B cell (primary cell): ENCODE measurements at places on chromosomes 6 and 20.

GRCh38 chr6:161973064-161973463 is 699.2 kb upstream of the AGPAT4 start:
- H3K36me3 ChIP-seq: no peaks in the 10 kb centered on the region
- H3K4me1 ChIP-seq: no peaks in the 10 kb centered on the region
- DNase-seq: no peak
- no peak overlapping the region for H3K27ac ChIP-seq

- H3K27ac ChIP-seq: no peak overlapping the region
- peaks cover 13% of the 10 kb centered on the region for H3K36me3 ChIP-seq
- DNase-seq: no peak
- no peak overlapping the region for H3K4me3 ChIP-seq
- H3K27me3 ChIP-seq: no peaks in the 10 kb centered on the region
Measured at GRCh38 chr6:128069188-128069587, 168.3 kb upstream of the THEMIS start.

- H3K36me3 ChIP-seq: no peaks in the 10 kb centered on the region
- H3K27ac ChIP-seq: no peak overlapping the region
- no peaks in the 10 kb centered on the region for H3K27me3 ChIP-seq
- no peak overlapping the region for H3K4me3 ChIP-seq
Measured at GRCh38 chr6:23518294-23518693, 607.7 kb upstream of the NRSN1 start.

DNA sequence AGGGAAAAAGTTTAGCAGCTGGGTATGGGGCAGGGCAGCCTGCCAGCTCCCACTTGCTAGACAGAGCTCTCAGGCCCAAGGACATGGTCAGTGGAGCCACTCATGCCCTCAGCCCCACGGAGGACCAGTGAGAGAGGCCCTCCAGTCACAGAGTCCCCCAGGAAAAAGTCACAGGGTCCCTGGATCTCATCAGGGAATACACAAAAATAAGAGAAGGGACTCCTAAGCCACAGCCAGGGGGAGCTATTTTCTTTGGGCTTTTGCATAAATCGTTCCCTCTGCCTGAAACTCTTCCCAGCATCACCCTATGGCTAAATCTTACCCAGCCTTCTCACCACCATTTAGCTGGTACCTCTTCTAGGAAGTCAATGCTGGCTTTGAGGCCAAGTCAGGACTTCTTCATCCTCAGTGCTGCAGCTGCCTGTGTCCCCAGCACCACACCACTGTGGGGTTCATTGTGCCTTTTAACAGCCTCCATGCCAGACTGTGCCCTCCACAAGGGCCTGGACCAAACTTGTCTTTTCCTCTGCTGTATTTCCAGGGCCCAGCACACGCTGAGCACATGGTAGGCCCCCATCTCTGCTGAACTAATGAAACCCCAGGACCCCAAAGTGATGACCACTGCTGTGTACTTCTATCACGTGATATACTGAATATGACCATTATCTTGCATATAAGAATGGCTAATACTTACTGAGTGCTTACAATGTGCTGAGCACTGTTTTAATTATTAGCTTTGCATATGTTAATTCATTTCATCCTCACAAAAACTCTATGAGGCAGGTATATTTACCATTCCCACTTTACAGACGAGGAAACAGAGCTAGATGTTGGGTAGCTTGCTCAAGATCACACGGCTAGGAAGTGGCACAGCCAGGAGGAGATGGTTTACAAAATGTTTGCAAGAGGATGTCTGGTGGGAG is 2.0 kb downstream of the ZNF335 start:
- H3K36me3 ChIP-seq: peaks cover 44% of the 10 kb centered on the region
- H3K4me3 ChIP-seq: peak overlapping the region; percentile 89
- no peaks in the 10 kb centered on the region for H3K27me3 ChIP-seq

DNA sequence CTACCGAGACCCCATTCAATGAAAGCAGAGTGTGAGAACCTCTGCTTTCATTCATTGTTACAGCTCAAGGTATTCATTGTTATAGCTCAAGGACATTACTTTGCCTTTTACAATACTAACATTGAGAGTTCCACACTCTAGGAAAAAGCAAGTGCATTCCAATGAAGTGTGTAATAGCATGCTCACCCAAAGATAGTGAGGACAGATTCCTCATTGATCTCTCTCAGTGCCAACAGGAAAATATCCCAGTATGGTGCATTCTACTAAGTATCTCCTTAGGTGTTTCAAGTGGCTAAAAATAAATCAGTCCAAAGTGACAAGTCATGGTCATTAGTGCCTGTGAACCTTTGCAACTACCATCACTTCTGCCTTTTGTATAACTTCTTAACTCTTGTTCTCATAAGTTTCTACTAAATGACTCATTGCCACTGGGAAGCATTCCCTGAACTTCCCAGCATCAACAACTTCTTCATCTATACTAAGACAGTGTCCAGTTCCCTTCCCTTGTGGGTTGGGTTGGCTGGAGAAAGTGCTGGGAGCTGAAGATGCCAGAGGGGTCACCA is 140.7 kb upstream of the STXBP5 start:
- H3K4me3 ChIP-seq: no peak overlapping the region
- H3K27me3 ChIP-seq: no peaks in the 10 kb centered on the region

- H3K4me1 ChIP-seq: no peaks in the 10 kb centered on the region
- H3K36me3 ChIP-seq: no peaks in the 10 kb centered on the region
- no peaks in the 10 kb centered on the region for H3K27me3 ChIP-seq
- H3K27ac ChIP-seq: no peak overlapping the region
- no peak overlapping the region for H3K4me3 ChIP-seq
Measured at GRCh38 chr6:24458134-24458533, 31.2 kb downstream of the GPLD1 start.

DNA sequence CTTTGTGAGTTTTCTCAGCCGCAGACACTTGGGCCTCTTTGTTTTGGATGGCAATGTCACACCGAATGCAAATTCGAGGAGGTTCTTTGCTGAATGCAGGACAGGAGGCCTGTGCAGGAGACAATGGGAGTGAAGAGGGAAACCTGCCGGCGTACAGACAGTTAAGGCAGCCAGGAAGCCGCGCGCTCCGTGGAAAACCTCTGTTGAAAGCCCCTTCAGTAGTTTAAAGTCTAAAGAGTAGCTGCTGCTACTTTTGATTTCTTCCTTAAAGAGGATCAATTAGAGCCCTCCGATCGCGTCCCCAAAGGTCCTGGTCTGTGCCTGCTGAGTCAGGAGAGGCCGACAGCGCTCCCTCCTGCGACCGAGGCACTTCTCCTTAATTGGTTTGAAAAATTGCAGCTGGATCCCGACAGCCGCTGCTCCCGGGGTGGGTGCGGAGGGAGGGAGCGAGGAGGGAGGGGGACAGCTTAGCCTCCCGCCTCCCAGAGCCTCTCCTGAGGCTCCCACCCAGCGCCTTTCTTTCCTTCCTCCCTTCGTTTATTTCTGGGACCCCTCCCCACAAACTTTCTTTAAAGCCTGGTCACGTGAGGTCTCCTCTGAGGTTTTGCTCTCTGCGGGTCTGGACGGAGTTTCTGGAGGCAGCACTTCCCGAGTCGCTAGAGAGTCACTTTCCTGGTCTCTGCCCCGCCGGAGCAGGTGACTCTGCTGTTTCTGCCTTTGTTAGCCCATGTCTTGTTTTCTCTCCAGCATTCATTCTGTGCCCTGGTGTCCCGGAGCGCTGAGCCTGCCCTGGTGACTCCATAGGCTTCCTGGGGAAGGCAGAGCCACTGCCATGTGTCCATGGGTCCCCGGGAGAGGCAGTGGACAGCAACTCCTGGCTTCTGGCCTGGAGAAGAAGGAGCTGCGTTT is 22.3 kb upstream of the RPP40 start:
- H3K27me3 ChIP-seq: no peaks in the 10 kb centered on the region
- H3K4me3 ChIP-seq: no peak overlapping the region
- no peak overlapping the region for H3K27ac ChIP-seq
- no peak for DNase-seq
- peaks cover 12% of the 10 kb centered on the region for H3K4me1 ChIP-seq
